ENCODE measurements at places on chromosomes 12 and 14.

DNA sequence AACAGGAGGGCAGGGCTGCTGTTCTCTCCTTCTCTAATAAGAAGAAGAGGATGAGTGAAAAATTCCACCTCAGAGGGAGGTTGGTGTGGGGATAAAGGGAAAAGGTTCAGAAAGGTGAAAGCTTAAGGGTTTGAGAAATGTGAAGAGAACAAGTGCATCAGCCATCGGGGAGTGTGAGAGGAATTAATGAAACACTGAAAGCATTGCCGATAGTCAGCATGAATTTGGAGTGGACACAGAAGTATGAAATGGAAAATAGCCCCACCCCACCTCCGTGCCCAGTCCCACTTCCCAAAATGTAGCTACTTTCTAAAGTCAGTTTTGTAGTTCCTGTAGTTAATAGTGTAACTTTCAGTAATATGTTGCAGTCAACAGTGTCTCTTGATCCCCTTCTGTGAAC lies 33.4 kb downstream of the DIP2B start:
- no peak overlapping the region for H3K27ac ChIP-seq
- DNase-seq, result no peak
- H3K27me3 ChIP-seq, result no peaks in the 10 kb centered on the region
- peaks cover 13% of the 10 kb centered on the region for H3K36me3 ChIP-seq
- peaks cover 20% of the 10 kb centered on the region for H3K4me1 ChIP-seq

DNA sequence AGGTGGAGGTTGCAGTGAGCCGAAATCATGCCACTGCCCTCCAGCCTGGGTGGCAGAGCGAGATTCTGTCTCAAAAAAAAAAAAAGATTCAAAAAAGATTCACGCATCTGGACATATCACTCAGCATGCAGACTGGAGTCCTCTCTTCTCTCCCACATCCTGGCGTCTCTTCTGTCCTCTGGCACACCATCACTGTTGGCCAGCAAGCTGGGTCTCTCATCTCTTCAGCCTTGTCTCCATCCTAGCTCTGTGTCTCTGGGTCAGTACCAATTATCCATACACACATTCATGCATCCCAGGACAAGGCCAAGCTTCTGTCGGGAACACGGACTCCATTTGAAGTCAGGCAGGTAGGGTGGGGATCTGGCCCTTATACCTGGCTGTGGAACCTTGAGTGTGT lies 105.5 kb upstream of the MAP1LC3B2 start:
- H3K27me3 ChIP-seq, result peaks cover 19% of the 10 kb centered on the region
- no peak overlapping the region for H3K4me3 ChIP-seq
- no peak for DNase-seq
- H3K4me1 ChIP-seq, result no peaks in the 10 kb centered on the region
- peaks cover 2% of the 10 kb centered on the region for H3K36me3 ChIP-seq

DNA sequence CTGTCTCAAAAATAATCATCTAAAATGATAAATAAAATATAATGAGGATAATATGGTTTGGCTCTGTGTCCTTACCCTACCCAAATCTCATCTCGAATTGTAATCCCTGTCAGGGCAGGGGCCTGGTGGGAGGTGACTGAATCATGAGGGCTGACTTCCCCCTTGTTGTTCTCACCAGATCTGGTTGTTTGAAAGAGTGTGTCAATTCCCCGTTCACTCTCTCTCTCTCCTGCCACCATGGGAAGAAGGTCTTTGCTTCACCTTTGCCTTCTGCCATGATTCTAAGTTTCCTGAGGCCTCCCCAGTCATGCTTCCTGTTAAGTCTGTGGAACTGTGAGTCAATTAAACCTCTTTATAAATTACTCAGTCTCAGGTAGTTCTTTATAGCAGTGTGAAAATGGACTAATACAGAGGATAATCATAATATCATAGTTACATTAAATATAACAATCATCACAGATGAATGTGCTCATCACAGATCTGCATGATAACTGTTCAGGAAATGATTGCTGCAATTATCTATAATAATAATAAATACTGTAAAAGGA lies 12.6 kb downstream of the EFCAB11 start:
- DNase-seq, result no peak
- H3K27me3 ChIP-seq, result no peaks in the 10 kb centered on the region
- no peaks in the 10 kb centered on the region for H3K4me1 ChIP-seq
- H3K27ac ChIP-seq, result no peak overlapping the region
- no peak overlapping the region for H3K4me3 ChIP-seq

- H3K36me3 ChIP-seq, result peaks cover 3% of the 10 kb centered on the region
- peaks cover 33% of the 10 kb centered on the region for H3K27me3 ChIP-seq
- DNase-seq, result no peak
- H3K4me3 ChIP-seq, result no peak overlapping the region
- H3K27ac ChIP-seq, result no peak overlapping the region
These were observed 484.4 kb downstream of the TMEM121 start for GRCh38 chr14:106010783-106011182.

- H3K36me3 ChIP-seq, result no peaks in the 10 kb centered on the region
- no peak for DNase-seq
- no peak overlapping the region for H3K4me3 ChIP-seq
- H3K4me1 ChIP-seq, result no peaks in the 10 kb centered on the region
- no peaks in the 10 kb centered on the region for H3K27me3 ChIP-seq
- no peak overlapping the region for H3K27ac ChIP-seq
These were observed 238.3 kb downstream of the GALC start for GRCh38 chr14:87754520-87755223.

GRCh38 chr12:104177663-104178501 lies 37.7 kb upstream of the TXNRD1 start:
- peaks cover 8% of the 10 kb centered on the region for H3K27me3 ChIP-seq
- H3K36me3 ChIP-seq, result no peaks in the 10 kb centered on the region
- no peak overlapping the region for H3K27ac ChIP-seq
- no peaks in the 10 kb centered on the region for H3K4me1 ChIP-seq
- no peak for DNase-seq
- no peak overlapping the region for H3K4me3 ChIP-seq

DNA sequence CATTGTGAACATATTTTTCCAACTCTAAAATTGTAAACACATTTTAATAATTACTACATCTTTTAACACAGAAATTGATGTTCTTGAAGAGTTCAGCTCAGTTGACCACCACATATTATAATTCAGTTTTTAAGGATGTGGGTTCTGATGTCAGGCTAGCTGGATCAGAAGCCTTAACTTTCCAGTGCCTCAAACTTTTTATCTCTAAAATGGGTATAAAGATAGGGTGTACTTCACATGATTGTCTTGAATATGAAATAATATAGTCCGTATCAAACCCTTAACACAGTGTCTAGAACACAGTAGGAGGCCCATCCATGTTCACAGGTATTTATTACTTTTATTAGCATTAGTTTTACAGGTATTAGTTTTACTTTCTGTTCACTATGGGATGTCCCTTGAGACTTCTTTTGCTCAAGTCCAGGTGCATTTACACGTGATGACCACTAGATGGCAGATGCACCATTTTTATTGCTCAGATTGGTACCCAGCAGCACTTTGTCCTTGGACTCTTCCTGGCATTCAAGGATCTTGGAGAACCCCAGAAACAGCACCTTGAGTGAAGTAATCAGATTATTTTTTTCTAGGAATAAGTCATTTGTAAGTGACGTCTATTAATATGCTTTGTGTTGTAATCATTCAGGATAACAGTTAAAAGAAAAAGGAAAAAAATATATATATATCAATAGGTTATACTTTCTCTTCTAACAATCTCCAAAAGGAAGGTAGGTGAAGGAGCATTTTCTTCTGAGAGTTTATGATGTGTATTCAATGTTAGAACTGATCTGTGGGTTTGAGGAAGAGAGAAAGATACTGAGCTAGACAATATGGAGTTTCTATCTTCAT lies 580.2 kb downstream of the ETNK1 start:
- no peaks in the 10 kb centered on the region for H3K4me1 ChIP-seq
- H3K27ac ChIP-seq, result no peak overlapping the region
- H3K27me3 ChIP-seq, result peaks cover 16% of the 10 kb centered on the region
- DNase-seq, result no peak

- H3K4me1 ChIP-seq, result peaks cover 55% of the 10 kb centered on the region
- no peak for DNase-seq
- H3K4me3 ChIP-seq, result peak overlapping the region; percentile 63
- peaks cover 9% of the 10 kb centered on the region for H3K27me3 ChIP-seq
- H3K36me3 ChIP-seq, result peaks cover 4% of the 10 kb centered on the region
- peak overlapping the region; percentile 87 for H3K27ac ChIP-seq
These were observed 460.5 kb downstream of the TMEM121 start for GRCh38 chr14:105986894-105987284.

GRCh38 chr12:49527361-49528130 lies 11.3 kb upstream of the KCNH3 start:
- H3K27ac ChIP-seq, result no peak overlapping the region
- H3K27me3 ChIP-seq, result no peaks in the 10 kb centered on the region
- H3K4me3 ChIP-seq, result no peak overlapping the region
- DNase-seq, result no peak

DNA sequence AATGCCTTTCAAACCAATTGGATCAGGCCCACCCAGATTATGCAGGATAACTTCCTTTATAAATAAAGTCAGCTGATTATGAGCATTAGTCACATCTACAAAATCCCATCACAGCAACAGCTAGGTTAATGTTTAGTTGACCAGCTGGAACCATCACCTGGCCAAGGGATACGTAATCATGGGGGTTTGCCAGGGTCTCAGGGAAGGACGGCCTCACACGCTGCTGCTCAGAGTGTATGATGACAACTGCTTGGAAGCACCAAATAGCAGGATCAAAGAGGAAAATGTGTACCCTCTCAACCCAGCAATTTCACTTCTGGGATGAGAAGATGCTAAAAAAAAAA lies 162.6 kb downstream of the SLC15A4 start:
- peaks cover 5% of the 10 kb centered on the region for H3K4me1 ChIP-seq
- DNase-seq, result no peak
- H3K4me3 ChIP-seq, result no peak overlapping the region
- no peak overlapping the region for H3K27ac ChIP-seq

GRCh38 chr14:23380197-23380914 lies 3.5 kb downstream of the CMTM5 start:
- no peak overlapping the region for H3K27ac ChIP-seq
- peaks cover 65% of the 10 kb centered on the region for H3K27me3 ChIP-seq
- no peaks in the 10 kb centered on the region for H3K4me1 ChIP-seq
- no peak for DNase-seq
- peaks cover 3% of the 10 kb centered on the region for H3K36me3 ChIP-seq

DNA sequence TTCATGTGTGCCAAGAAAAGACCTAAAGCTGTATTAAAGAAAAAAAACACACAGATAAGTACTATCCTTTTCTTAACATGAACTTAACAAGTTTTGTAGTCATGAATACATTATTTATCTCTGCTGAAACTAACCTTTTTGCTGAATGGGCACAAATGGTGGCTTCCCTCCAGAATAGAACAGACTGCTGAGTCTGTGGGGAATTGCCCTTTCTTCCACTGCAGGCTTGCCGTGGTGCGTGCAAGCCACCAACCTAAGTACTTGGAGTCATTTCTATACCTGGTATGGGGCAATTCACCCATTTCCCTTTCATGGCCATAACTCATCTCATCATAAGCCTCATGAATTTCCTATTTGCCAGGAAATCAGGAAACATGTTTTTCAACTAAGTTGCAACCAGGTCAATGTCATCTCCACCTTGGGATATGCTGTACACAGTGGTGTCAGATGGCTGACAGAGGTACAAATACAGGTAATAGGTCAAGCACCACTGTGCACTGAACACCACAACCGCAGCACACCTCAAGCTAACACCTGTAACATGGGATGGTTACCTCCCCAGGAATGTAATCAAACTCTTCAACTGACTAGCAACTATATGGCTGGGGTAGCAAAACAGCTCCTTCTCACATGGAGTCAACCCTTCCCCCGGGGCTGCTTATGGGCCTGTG lies 49.9 kb downstream of the CATSPERB start:
- H3K27me3 ChIP-seq, result no peaks in the 10 kb centered on the region
- H3K27ac ChIP-seq, result no peak overlapping the region
- no peaks in the 10 kb centered on the region for H3K36me3 ChIP-seq

GRCh38 chr12:127277882-127278281 lies 989.1 kb upstream of the TMEM132C start:
- H3K4me1 ChIP-seq, result peaks cover 7% of the 10 kb centered on the region
- peaks cover 1% of the 10 kb centered on the region for H3K36me3 ChIP-seq
- H3K27ac ChIP-seq, result no peak overlapping the region

DNA sequence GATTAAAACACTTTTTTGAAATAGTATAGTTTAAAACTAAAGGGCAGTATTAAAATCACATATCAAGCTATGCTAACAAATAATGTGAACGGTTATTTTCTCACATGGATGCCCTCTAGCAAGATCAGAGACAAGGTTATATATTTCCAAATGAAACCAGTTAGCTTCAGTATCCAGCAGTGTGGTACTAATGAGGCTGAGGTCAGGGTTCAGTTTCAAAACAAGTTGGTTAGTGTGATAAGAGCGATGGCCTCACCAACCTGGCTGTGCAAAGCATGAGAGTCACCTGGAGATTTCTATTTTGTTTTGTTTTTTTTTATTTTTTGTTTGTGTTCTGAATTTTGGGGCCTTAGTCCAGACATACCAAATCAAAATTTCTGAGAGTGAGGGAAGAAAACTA lies 352.2 kb upstream of the KITLG start:
- peaks cover 11% of the 10 kb centered on the region for H3K27me3 ChIP-seq
- no peak overlapping the region for H3K4me3 ChIP-seq
- H3K36me3 ChIP-seq, result no peaks in the 10 kb centered on the region
- H3K4me1 ChIP-seq, result no peaks in the 10 kb centered on the region

GRCh38 chr12:1529862-1530591 lies 64.4 kb downstream of the FBXL14 start:
- peak overlapping the region; percentile 85 for H3K4me3 ChIP-seq
- peaks cover 31% of the 10 kb centered on the region for H3K4me1 ChIP-seq
- H3K27ac ChIP-seq, result no peak overlapping the region
- H3K36me3 ChIP-seq, result peaks cover 6% of the 10 kb centered on the region
- H3K27me3 ChIP-seq, result peaks cover 74% of the 10 kb centered on the region

DNA sequence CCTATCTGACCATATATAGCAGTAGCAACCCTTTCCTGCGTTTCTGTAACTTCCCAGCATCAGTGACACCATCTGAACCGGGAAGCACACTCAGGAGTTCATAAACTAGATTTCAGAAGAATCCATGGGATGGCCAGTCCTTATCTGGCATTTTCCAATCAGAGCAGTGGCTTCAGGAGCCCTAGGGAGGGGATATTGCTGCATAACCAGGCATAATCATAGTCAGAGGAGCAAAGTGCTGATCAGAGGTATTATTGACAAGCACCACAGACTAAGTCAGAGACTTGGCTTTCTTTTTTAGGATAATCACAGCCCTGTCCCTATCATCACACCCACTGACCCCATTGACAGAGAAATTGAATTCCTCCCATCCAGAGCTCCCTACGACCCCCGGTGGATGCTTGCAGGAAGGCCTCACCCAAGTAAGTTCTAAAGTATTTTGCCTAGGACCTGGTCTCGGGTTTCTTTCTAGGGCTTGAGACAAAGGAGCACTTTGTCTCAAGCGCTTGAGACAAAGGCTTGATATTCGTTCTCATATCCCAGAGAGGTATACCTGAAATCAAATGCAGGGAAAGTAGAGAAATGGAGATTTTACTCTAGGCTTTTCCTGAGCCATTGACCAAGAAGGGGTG lies 55.1 kb downstream of the FOXN4 start:
- no peaks in the 10 kb centered on the region for H3K4me1 ChIP-seq
- no peak for DNase-seq
- H3K4me3 ChIP-seq, result no peak overlapping the region
- no peaks in the 10 kb centered on the region for H3K27me3 ChIP-seq
- peaks cover 1% of the 10 kb centered on the region for H3K36me3 ChIP-seq

DNA sequence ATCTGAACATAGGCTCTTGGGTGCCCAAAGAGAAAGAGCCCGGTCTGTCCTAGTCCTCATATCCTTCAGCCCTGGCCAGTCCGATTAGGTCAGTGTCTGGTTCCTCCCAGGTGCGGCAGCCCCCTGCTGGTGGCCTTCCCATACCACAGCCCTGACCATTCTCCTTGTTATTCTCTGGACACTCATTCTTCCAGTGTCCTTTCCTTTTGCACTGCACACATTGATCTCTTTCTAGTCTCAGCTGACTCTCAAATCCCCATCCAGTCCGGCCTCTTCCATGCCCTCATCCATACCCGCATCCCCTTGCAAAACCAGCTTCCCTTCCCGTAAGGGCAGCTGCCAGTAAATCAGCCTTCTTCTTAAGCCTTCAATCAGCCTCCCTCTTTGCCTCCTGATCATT lies 1316.3 kb downstream of the TMEM121 start:
- H3K4me3 ChIP-seq, result no peak overlapping the region
- no peak overlapping the region for H3K27ac ChIP-seq
- no peaks in the 10 kb centered on the region for H3K27me3 ChIP-seq
